ENCODE measurements at places on chromosomes 6 and 20.

DNA sequence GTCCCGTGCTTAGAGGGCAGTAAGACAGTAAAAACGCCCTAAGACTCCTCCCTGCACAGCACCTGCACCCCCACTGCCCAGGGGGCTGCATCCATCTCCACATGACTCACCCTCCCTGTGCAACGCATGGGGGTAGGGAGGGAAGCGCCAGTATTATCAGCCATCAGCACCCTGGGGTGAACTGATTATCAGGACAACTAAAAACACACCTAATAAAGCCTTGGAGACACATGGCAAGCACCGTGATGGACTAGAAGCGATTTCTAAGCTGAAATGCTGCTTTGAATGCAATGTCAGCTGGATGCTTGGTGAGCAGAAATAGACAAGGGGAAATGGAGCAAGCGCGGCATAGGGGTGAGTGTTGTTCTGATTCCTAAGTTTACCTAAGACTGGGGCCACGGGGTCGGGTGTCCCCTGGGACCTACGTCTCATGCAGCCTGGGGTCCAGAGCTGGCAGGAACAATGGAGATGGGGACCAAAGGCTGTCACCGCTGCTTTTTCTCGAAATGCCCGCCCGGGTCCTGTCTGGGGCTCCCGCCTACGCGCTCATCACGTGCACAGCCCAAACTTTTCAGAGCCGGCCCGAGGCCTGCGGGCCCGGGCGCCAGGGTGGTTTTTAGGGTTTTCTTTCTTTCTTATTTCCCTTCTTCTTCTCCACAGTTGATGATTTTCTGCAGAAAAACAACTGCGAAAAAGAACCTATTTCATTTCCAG is 702 bp upstream of the TNFAIP3 start:
- ATAC-seq, result peak; percentile 17

GRCh38 chr6:168015482-168016175 is 18.2 kb downstream of the KIF25 start:
- ATAC-seq, result no peak

DNA sequence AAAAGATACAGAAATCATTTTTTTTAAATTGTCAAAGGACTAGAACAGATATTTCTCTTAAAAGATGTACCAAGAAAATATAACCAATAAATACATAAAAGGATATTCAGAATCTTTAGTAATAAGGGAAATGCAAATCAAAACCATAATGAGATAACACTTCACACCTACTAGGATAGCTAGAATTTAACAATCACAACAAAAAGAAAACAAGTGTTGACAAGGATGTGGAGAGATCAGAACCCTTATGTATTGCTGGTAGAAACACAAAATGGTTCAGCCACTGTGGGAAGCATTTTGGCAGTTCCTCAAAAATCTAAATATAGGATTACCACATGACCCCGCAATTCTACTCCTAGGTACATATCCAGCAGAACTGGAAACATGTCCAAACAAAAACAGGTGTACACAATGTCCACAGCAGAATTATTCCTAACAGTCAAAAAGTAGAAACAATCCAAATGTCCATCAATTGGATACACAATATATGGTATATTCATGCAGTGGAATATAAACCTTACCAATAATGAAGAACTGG is 211.0 kb downstream of the LRFN2 start:
- ATAC-seq, result no peak

DNA sequence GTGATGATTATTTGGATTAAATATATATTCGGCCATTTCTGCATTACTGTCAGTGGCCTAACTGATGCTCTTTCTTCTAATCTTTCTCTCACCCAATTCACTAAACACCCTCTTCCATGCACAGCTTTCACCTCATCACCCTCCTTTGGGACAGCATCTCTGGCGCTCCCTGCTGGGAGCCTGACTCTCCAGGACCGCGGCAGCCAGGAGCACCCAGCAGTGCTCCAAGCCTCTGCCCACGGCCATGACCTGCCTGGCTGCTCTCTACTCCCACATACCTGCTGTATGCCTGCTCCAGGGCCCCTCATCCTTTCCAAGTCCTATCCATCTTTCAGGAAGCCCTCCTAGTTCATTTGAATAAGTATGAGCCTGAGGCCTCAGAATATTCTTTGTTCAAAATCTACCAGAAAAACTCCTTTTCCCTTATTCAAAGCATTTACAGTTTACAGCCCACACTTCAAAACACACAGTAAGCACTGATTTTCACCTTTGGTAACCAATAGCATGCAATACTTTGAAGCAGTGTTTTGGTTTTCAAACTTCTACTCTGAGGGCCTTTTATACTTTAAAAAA is 15.2 kb downstream of the CTCFL start:
- peak; percentile 58 for ATAC-seq

DNA sequence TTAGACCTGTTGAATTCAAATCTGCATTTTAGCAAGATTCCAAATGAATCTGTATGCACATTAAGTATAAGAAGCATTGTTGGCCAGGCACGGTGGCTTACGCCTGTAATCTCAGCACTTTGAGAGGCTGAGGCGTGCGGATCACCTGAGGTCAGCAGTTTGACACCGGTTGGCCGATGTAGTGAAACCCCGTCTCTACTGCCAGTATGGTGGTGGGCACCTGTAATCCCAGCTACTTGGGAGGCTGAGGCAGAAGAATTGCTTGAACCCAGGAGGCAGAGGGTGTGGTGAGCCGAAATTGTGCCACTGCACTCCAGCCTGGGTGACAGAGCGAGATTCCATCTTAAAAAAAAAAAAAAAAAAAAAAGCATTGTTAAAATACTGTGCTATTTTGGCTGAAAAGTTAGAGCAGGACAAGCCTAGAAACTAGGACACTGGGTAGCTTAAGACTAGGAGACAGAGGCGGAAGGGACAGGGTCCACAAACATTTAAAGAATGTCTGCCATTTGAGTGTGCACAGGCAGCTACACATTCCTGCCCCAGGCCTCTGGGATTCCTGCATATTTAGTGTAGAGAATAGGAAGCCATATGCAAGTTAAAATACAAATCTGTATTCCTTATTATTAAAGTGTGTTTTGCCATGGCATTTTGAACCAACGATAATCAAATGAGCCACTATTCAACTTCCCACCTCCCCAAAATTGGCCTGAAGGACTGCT is 45.1 kb upstream of the EEF1A1 start:
- ATAC-seq, result no peak

GRCh38 chr6:27545271-27546046 is 72.6 kb upstream of the ZNF184 start:
- ATAC-seq, result peak; percentile 22

- no peak for ATAC-seq
These were observed 93.9 kb upstream of the HS3ST5 start for GRCh38 chr6:114436691-114437090.

GRCh38 chr6:84728602-84729001 is 35.8 kb downstream of the TBX18 start:
- no peak for ATAC-seq

- ATAC-seq, result no peak
These were observed 73.4 kb upstream of the FBXO30 start for GRCh38 chr6:145887969-145888368.

DNA sequence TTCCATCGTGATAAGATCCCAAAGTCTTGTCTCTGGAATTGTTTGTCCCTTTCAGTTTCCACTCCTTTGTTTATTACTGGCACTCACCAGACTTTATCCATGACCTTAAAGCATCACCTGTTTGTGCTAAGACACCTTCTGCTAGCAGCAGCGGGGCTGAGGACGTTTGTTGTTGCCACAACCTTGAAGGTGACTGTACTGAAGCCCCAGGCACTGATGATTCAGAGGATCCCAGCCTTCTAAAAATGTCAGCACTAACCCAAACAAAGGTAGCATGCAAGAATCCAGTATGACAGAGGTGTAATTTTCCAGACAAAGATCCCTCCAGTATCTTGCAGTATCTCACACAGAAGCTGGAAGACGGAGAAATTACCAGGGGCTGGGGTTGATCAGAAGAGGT is 28.9 kb upstream of the SMIM8 start:
- no peak for ATAC-seq

GRCh38 chr6:124873066-124873410 is 89.2 kb upstream of the RNF217 start:
- no peak for ATAC-seq

GRCh38 chr20:50561379-50562078 is 51.3 kb downstream of the PTPN1 start:
- ATAC-seq, result peak; percentile 83

- ATAC-seq, result no peak
These were observed 263.3 kb upstream of the QKI start for GRCh38 chr6:163151212-163151611.

- no peak for ATAC-seq
These were observed 8.4 kb downstream of the LRP11 start for GRCh38 chr6:149855741-149856140.

DNA sequence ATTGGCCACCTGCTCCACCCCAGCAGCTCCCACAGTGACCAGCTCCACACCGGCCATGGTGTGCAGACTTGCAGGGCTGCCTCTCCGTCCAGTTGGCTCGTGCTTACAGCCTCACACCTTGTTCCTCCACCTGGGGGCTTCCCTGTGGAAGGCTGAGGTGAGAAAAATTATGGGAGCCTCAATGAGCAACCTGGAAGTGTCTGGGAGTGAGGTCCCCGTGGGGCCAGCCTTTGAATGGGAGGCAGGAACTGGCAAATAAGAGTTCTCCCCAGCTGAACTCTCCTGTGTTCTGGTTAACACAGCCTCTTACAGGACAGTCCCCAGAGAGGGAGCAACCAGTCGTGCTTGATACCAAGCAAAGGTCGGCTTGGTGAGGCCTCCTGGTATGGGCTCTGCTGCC is 3.8 kb upstream of the PFDN4 start:
- ATAC-seq, result no peak

DNA sequence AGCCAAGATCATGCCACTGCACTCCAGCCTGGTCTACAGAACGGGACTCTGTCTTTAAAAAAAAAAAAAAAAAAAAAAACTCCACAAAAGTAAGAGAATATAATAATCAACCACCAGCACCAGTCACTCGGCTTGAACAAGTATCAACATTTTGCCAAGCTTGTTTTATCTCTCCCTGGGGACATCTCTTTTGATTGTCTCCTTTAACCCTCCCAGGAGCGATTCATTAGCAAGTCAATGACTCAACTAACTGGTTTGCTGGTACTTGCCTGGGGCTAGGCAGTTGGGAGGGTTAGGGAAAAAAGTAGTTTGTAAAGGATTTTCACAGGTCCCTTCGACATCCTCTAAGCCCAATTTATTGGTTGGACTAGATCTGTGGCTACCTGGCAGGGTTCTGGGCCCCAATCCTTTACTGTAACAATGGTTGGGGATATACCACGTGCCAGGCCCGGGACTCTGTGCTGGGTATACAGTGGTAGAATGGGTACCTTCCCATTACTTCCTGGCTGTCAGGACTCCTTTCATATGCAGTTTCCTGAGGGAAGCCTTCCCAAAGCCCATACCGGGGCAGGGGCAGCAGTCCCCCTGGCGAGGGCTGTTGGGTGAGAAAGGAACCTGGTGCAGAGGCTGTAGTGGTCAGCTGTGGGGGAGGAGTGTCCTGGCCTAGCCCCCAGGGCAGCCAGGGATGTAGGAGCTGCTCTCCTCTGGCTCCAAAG is 12.2 kb downstream of the TGIF2 start:
- ATAC-seq, result peak; percentile 80
